Keratinocyte (primary cell): ENCODE measurements at places on chromosomes 5 and 9.

DNA sequence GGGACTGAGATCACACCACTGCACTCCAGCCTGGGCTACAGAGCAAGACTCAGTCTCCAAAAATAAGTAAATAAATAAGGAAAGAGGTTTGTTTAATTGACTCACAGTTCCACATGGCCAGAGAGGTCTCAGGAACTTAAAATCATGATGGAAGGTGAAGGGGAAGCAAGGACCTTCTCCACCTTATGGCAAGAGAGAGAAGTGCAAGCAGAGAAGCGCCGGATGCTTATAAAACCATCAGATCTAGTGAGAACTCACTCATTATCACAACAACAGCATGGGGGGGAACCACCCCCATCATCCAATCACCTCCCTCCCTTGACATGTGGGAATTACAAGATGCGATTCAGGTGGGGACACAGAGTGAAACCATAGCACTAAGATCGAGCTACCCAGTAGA, 22.8 kb upstream of the RGMB start:
- no peak for DNase-seq

- DNase-seq: no peak
These were observed 480.8 kb upstream of the TNC start for GRCh38 chr9:115598751-115599150.

DNA sequence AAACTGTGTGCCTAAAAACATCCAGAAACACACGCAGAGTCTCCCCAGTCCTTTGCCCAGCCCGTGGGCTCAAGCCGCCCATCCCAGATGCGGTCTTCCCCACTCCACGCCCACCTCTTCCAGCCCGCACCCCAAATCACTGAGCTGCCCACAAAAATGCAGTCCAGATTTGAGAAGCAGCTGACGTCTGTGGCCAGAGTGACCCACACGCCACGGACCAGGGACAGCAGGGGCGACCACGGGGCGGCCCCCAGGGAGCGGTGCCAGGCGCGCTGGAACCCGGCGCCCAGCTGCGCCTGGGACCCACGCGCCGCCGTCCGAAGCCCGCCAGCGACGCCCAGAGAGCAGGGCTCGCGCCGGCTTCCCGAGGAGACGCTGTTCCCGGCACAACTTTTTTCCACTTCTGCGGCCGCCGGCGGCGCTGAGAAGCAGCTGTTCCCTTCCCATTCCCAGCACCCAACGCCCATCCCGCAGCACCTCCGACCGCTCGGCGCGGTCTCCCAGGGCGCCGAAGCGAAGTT, 674 bp downstream of the LHFPL2 start:
- DNase-seq: no peak

DNA sequence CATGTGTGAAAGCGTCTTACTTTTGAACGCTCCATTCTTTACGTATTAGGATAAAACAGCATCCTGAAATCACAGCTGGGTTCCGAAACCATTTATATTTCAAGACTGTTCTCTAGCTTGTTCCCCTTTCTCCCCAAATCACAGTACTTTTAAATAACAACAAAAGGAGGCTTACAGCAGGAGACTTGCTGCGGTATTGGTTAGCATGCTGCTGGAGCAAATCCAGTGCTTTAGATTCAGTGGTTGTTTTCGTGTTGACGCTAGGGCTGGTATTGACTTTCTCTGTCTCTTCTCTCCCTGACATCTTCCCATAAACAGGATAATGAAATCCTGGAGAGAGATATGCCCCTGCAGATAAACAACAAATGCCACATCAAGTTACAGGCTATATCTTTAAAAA, 103.1 kb downstream of the ZNF608 start:
- DNase-seq: no peak

DNA sequence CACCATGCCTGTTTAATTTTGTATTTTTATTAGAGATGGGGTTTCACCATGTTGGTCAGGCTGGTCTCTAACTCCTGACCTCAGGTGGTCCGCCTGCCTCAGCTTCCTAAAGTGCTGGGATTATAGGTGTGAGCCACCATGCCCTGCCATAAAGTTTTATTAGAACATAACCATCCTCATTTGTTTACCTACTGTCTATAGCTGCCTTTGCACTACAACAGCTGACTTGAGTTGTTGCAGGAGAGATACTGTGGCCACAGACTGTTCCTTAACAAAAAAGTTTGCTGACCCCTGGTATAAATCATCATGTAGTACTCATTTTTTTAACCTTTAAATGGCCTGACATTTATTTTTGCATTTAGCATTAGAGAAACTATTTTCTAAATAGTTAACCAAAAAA, 31.7 kb downstream of the SNX30 start:
- DNase-seq: no peak

GRCh38 chr9:76718166-76718565, 46.1 kb upstream of the PCA3 start:
- no peak for DNase-seq

- DNase-seq: peak; percentile 92
These were observed 15.1 kb downstream of the RPS14 start for GRCh38 chr5:150434464-150434863.

- DNase-seq: no peak
These were observed 41.9 kb upstream of the TNFAIP8 start for GRCh38 chr5:119313658-119314605.

DNA sequence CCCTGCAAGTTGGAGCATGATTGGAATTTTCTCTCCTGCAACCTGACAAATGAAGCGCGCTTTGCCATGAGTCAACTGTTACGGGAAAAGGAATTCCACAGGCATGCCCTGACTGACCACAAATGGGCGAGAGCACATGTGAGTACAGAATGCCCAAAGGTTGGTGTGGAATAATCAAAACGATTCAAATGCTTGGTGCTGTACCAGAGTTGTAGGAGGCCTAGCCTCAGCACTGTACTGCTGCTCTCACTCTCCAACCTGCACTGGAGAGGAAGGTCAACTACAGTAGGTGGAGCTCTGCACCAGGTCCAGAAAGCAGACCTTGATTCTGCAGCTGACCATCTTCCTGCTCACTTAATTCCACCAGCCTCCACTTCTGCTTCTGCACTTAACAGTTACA, 406.9 kb upstream of the ACTBL2 start:
- DNase-seq: peak; percentile 96

GRCh38 chr5:120151181-120151580, 312.9 kb upstream of the PRR16 start:
- no peak for DNase-seq

DNA sequence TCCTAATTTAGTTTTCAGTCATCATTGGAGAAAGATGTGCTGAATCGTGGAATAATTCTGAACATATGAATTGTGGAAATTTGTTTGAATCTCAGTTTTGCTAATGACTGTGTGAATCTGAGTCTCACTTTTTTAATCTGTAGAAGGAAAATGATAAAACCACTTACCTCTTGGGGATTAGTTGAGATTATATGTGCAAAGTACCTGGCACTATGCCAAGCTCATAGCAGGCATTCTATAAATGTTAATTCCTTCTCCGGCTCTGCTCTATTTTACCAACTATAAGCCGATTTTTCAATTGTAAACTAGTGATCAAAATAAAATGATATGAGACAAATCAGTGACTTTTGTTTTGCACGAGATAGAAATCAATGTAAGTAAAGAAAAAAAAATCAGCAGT, 290.8 kb downstream of the TRPM3 start:
- no peak for DNase-seq

DNA sequence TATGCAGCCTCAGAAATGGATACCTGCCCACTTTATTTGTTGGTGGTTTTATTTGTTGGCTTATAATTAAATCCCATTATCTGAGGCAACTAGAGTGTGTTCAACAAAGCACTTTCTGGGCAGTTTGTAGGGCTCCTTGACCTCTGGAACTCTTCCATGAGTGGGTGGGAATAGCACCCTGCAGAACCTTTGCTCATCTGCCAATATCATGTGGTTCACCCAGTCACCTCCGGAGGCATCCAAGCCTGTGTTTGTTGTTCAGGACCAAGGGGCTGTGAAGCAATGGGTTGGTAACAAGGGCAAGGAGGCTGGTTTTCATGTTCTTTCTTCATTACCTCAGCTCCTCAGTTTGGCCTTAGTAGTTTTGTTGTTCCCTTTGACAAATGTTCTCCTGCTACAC, 314.0 kb downstream of the NDUFS4 start:
- no peak for DNase-seq

- DNase-seq: peak; percentile 71
These were observed 200.6 kb upstream of the ZNF618 start for GRCh38 chr9:113675475-113675941.

- no peak for DNase-seq
These were observed 24.6 kb upstream of the NANS start for GRCh38 chr9:98031935-98032334.

DNA sequence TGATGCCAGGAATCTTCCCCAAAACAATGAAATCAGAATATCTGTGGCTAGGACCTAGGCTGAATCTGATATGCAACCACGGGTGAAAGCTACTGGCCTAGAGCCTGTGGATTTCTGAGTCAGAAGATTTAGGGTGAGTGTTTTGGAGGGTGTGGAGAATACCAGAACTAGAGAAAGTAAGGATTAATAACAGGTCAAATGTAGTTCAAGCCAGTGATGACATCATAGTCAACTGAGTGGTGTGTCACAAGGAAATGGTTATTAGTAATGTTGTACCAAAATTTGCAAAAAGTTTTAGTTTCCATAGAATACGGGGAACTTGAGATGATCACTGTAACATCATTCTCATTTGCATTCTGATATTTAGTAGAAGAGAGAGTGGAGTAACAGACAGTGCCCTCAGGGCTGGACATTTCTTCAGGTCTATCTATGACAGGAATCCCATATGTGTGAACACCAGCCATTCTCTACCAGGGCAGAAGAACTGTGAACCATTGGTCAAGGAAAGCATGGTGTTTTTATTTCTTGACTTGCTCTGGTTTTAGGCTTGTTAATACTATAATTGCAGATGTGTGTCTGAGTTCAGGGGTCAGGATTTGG, 3.7 kb downstream of the GALNT12 start:
- DNase-seq: no peak

DNA sequence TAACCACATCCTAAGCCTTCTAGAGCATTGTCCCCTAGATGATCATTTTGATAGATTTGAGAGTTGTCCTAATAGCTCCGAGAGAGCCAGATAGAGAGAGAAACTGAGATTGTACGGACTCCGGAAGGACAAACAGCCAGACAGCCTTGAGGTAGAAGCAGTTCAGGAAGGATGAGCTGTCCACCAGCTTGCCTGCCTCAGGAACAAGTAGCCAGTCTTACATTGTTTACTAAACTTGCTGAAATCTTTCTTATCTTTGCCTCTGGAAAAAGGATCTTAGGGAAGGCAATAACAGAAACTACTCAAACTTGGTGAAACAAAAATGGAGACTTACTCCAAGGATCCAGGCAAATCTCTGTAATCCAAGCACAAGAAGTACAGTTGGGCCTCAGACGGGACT, 39.0 kb upstream of the SAP30L start:
- DNase-seq: no peak

DNA sequence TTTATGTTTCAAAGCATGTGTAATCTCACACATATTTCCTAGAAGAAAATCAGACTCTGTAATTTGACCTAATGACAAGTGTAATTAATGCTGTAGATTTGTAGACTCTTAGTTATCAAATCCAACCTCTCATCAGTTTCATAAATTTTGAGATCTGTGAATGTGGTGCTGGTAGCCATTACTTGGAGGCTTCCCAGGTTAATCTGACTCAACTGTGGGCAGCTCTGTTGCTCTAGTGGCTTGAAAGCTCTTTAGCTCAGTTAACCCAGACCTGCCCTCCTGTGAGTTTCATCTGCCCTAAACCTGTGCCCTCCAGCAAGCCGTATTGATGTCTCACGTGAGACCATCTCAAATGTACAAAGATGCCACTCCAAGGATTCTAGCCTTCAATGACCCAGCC, 323.4 kb downstream of the FBXL7 start:
- DNase-seq: no peak

- DNase-seq: no peak
These were observed 501.7 kb downstream of the ARHGEF28 start for GRCh38 chr5:74127381-74128320.

DNA sequence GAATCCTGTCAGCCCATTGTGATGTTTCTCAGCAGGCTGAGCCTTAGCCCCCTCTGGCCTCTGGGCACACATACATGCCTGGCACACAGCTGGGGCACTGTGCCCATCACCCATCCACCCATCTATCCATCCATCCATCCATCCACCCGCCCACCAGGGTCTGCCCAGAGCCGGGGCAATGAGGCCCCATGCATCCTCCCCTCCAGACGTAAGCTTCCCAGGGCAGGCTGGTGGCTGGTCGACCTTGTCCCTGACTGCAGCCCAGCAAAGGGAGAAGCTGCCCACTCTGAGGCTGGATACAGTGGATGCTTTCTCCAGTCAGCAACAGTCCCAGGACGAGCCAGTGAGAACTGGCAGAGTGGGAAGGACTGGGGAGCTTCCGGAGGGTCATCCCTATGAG, 21.1 kb upstream of the SLC25A51 start:
- DNase-seq: no peak

DNA sequence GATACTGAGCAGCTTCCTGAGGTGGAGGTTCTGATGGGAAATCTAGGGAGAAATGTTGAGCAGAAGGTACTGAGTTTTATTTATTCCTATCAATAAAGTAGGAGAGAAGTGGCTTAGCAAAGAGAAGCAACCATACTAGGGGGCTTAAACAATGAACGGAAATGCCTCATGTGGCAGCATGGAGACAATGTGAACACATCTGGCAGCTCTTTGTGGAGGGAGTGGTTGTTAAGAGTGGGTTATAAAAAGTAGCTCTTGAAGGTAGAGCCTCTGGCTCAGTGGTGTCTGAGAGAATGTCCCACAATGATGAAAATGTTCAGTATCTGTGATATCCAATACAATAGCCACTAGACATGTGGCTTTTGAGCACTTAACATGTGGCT, 52.7 kb upstream of the EQTN start:
- DNase-seq: no peak

DNA sequence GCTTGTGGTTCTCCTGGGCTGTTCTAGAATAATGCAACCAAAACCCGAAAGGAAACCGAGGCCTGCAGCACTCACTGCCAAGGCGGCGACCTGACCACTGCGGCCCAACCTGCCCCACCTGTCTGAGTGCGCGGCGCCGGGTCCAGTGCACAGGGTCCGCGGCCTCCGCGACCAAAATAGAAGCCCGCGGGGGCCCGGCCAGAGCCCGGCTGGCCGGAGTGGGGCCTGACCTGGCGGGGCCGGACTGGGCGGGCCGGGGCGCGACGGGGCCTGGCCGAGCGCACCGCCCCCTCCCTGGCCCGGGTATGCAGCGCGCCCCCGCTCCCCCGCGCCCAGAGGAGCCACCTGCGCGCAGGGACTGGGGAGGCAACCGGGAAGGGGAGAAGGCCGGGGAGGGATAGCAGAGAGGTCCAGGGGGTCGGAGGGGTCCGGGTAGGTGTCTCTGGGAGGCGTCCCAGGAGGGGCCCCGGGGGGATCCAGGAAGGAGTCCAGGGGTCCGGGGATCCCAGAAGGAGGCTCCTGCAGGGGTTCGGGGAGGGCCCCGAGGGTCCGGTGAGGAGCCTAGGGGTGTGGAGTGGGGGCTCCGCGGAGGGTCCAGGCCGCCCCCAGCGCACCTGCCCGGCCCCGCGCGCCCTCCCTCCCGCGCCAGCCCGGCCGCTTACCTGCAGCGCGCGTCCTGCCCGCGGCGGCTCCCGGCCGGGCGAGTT, 503 bp downstream of the SEMA4D start:
- no peak for DNase-seq

DNA sequence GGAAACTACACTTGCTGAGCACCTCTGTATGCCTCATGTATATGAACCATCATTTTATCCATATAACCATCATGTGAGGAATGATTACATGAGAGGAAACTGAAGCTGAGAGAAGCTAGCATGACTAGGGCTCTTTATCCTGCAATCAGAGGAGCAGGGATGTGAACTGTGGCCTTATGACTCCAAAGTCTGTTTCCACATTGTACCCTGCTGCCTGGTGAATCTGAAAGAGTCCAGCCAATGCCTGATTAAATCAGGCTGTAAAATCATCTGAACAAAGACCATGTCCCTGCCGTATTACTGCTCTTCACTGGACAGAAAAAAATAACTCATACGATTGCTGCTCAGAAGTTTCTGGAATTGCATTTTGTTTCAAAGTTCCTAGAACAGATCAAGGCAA, 67.0 kb downstream of the LPAR1 start:
- no peak for DNase-seq
